Activated T-cell treated with anti-CD3 and anti-CD28 coated beads for 24 hours (primary cell): ENCODE measurements at places on chromosomes 1 and 21.

- no peak for DNase-seq
Measured at GRCh38 chr1:218969006-218969405, 204.7 kb upstream of the LYPLAL1 start.

- no peak for DNase-seq
Measured at GRCh38 chr1:101532377-101532776, 295.6 kb downstream of the S1PR1 start.

- DNase-seq: no peak
Measured at GRCh38 chr1:225811622-225812487, 1.9 kb downstream of the EPHX1 start.

DNA sequence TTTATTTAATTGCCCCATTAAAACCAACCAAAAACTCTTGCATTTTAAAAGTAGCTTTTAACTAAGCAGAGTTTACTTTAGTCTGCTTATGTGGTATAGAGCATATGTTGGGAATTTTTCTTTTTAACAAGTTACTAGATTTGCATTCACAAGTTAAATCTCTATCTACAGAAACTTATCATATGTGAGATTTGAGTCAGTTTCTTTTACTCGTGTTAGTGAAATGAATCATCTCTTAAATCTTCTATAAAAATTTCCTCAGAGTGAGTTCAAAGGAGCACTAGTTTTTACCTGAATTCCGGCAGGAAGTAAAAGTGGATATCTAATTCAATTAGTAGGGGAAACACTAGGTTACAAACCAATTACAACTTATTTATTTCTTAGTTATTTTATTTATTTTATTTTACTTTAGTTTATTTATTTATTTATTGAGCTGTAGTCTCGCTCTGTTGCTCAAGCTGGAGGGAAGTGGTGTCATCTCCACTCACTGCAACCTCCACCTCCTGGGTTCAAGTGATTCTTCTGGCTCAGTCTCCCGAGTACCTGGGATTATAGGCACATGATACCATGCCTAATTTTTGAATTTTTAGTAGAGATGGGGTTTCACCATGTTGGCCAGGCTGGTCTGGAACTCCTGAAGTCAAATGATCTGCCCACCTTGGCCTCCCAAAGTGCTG is 1609.6 kb upstream of the B3GALT2 start:
- DNase-seq: no peak

DNA sequence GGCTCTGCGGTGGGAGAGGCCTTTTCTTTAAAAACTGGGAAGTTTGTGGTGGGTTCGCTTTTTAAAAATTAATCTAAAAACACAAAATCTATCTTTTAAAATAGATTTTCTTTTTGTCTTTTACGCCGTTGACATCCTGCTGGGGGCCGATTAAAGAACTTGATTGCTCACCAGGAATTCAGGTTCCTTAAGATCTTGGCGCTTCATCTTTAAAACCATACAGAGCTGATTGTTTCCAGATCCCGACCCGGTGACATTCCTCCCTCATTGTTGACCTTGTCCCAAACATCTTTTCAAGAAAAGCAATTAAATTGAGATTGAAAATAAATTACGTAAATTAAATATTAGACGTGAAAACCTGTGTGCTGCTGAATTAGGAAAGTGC is 546 bp upstream of the ZNF697 start:
- DNase-seq: no peak

DNA sequence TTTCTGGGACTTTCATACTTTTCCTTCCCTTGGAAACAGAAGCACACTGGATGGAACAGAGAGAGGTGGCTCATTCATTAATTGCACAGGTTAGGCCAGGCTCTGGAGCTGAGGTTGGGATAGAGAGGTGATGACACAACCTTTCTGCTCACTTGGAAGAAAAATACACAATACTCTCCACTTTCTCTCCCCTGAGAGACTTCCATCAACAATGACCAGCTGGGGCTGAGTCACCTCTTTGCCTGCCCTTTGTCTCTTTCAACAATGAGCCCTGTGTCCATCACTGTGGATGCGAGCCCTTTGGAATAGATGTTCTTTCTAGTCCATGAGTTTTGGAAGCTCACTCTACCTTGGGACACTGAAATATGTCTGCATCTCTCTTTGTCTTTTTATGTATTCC is 43.1 kb downstream of the ATP2B4 start:
- no peak for DNase-seq

GRCh38 chr1:30191154-30191702 is 532.2 kb downstream of the MATN1 start:
- no peak for DNase-seq

GRCh38 chr1:79738101-79738500 is 731.6 kb upstream of the ADGRL4 start:
- DNase-seq: no peak

DNA sequence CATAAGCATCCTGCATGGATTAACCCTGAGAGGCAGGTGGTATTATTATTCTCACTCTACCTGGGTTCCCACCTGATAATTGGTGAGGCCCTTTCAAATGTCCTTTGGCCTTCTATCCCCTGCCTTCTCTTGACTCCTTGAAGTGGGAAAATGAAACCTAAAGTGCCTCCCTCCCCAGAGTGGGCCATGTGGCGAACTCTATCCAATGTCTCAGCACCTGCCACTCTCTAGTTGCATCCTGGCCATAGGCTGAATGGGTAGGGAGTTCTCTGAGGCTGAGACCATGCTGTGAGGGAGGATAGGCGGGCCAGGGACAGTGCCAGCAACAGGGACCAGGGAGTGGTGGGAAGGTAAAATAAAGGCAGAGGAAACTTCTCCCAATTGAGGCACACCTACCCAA is 35.3 kb downstream of the ELF3 start:
- no peak for DNase-seq

DNA sequence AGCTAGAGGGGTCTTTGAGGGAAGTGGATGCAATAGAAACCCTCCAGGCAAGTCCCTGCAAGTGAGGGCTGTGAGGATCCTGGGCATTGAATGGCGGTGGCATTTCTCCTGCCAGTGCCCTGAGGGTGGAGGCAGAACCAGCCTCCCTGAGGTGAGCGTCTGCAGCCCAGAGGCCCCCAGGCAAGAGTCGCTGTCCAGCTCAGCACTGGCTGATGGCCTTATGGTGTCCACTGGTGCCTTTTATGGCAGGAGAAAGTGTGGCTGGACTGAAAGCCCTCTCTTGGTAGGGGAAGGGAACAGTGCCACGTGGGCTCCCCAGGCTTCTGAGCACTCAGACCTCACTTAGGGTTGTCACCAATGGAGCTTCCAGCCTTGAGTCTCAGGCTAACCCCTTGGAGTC is 77.3 kb downstream of the SH3BGR start:
- no peak for DNase-seq

GRCh38 chr1:184953600-184954219 is 20.6 kb downstream of the NIBAN1 start:
- DNase-seq: no peak
